ENCODE measurements at places on chromosomes 16 and 17.

DNA sequence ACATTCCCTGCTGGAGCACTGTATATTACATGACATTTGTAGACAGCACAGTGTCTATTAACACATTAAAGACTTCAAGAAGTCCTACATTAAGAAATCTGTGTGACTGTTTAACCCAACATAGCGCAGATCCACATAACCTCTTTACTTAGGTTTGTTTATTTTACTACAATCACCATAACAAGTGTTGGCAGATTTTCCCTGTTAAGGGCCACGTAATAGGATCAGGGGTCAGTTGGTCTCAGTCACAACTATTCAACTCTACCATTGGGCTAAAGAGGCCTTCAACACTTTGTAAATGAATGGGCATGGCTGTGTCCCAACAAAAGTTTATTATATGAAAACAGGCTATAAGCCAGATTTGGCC, 51.3 kb upstream of the ADORA2B start:
- DNase-seq = no peak

DNA sequence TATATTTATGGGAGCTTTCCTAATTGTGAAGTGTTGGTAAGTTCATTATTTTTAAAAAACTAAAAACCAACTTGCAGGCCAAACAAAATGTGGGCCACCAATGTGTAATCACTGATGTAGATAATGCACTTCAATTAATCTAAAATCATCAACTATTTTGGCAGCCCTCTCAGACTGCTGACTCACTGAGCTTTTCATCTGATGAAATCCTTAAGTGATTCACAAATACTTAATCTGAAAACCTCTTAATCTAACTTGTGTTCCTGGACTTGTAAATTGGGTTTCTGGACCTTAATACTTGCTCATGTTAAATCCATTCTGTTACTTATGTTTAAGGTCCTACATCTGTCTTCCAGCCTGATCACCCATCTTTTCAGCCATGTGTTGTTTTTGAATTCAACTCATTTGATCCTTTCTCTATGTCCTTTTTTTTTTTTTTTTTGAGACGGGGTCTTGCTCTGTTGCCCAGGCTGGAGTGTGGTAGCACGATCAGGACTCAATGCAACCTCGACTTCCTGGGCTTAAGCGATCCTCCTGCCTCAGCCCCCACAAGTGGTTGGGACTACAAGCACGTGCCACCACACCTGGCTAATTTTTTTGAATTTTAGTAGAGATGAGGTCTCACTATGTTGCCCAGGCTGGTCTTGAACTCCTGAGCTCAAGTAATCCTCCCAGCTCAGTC, 39.0 kb downstream of the PRKCB start:
- DNase-seq = no peak

- no peak for DNase-seq
Observed at GRCh38 chr16:46832757-46833459, 1.9 kb upstream of the C16orf87 start.

DNA sequence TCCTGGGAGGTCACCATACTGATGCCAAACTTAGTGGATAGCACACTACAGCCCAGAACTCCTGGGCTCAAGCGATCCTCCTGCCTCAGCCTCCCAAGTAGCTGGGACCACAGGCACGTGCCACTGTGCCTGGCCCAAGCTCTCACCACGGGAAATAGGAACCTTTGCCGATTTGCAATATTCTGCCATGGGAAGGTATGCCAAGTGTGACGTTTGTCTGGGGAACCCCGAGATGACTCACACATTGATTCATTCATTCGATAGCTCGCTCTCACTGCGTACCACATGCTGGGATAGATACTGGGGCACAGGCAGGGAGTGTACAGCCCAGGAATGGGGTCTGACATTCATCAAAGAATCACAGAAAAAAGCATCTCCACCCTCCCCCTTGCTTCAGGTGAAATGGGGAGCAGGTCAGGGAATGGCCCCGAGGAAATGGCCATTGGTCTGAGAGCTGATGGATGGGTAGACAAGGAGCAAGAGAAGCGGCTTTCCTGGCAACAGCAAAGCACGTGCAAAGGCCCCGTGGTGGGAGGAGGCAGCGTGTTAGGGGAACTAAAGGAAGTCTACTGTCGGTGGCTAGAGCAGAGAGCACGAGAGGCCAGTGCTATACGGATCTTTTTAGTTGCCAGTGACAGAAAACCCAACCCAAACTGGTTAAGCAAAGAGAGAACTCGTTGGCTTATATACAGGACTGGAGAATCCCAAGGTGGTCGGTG, 44.1 kb downstream of the DNAH17 start:
- DNase-seq = no peak

DNA sequence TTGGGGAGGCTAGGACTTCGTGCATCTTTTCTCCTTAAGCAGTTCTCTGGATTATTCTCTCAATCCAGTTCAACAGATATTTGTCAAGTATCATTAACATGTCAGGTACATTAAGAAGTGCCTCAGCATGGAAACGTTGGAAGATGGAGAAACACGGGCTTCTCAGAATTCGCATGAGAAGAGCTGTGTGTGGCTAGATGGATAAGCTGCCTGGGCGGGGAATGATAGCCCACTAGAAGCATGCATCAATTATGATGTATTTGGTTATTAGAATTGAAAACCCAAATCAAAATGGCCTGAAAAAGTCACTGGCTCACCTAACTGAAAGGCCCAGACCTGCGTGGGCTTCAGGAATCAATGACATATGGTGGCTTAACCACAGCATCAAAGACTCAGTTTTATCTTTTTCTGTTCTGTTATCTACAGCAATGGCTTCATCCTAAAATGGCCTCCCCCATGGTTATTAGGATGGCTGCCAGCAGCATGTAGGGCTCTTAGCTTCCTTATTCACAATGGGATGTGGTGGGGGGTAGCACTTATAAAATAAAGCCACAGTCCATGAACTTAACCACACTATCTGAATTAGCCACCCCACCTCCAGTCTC, 43.9 kb downstream of the MMD start:
- DNase-seq = no peak

- no peak for DNase-seq
Observed at GRCh38 chr16:23905027-23905426, 69.2 kb downstream of the PRKCB start.

- no peak for DNase-seq
Observed at GRCh38 chr17:29292992-29293889, 707 bp downstream of the NUFIP2 start.

DNA sequence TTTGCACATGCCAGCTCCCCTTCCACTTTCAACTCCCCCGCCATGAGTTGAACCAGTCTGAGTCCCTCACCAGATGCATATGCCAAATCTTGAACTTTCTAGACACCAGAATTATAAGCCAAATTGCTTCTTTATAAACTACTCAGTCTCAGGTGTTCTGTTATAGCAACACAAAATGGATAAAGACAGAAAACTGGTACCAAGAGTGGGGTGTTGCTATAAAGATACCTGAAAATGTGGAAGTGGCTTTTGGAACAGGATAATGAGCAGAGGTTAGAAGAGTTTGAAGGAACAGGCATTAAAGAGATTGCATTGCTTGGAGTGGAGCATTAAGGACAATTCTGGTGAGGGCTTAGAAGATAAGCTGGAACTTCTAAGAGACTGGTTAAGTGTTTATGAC, 17.2 kb upstream of the CACNG5 start:
- DNase-seq = no peak

- no peak for DNase-seq
Observed at GRCh38 chr16:48958681-48959080, 323.0 kb downstream of the CBLN1 start.

DNA sequence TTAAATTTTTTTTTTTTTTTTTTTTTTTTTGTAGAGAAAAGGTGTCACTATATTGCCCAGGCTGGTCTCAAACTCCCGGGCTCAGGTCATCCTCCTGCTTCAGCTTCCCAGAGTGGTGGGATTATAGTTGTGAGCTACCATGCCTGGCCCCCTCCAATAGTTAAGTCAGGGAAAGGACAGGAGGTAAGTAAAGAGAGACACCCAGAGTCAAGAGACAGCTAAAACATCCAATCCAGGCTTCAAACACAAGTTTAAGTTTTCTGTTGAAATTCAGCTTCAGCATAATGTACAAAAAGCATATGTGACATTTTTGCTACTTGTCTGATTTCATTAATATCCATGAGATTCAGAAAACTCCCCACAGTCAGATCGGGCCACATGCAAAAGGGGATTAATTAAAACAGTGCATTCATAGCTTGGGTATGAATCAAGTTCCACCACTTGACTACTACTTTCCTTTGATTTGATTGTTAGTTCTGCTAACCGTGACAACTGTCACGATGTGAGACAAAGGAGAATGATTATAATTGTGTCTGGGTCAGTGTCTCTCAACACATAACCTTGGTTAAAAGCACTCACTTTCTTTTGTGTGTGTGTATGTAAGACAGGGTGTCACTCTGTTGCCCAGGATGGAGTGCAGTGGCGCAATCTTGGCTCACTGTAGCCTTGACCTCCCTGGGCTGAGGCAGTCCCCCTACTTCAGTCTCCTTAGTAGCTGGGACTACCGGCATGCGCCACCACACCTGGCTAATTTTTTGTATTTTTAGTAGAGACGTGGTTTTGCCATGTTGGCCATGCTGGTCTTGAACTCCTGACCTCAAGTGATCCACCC, 184.9 kb downstream of the PARN start:
- no peak for DNase-seq

DNA sequence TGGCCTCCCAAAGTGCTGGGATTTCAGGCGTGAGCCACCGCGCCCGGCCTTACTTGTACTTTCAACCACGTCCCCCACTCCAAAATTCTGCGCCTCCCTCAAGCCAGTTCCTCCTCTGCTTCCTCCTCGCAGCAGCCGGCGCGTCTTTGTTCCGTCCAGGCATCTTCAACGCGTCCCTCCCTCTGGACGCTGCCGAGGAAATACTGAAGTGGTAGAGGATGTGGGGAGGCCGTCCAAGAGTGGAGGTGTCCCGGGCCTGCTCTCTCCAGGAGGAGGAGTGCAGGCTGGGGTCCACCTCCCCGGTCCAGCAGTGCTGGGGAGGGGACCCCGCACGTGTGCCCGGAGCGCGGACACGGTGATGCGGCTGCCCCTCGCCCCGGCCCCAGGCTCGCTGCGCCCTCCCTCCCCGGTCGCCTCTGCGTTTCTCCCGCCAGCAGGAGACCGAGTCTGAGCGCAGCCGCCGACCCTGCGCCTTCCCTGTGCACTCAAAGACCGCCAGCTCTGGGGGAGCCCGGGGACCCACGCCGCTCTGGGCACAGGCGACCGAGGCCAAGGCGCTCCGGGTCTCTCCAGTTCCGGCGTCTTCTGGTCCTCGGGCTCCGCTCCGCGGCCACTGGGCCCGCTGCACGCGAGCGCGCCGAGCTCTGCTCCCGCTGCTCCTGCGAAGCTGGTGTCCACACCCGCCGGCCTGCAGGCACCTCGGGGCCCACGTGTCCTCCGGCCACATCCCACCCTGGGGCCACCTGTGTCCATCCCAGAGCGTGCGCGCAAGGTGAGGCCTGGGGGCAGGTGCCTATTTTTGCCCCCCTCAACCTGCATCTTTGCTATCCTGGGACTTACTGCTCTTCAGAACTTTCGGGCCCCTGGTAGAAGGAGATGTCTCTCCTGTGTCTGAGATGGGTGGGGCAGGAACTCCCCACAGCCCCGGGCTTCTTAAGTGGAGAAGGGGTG, 31.7 kb downstream of the OSBPL7 start:
- peak; percentile 39 for DNase-seq

DNA sequence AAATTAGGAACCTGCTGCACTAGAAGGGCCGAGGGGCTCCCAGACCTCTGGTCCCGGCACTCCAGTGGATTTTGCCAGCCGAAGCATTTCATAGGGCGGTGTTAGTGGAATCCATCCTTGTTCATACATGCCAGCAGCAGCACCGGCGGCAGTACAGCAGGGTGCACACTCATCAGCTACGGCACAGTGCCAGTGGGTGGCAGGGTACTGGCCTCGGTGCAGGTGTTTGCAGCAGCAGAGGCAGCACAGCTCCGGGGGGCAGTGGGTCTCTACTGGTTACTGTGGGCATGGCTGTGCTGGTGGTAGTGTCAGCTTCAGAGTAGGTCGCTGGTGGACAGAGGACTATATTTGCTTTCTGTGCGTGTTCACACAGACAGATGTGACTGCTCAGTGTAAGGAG, 985.7 kb downstream of the CDH8 start:
- no peak for DNase-seq

- no peak for DNase-seq
Observed at GRCh38 chr16:15752717-15753488, 102.9 kb downstream of the NDE1 start.

DNA sequence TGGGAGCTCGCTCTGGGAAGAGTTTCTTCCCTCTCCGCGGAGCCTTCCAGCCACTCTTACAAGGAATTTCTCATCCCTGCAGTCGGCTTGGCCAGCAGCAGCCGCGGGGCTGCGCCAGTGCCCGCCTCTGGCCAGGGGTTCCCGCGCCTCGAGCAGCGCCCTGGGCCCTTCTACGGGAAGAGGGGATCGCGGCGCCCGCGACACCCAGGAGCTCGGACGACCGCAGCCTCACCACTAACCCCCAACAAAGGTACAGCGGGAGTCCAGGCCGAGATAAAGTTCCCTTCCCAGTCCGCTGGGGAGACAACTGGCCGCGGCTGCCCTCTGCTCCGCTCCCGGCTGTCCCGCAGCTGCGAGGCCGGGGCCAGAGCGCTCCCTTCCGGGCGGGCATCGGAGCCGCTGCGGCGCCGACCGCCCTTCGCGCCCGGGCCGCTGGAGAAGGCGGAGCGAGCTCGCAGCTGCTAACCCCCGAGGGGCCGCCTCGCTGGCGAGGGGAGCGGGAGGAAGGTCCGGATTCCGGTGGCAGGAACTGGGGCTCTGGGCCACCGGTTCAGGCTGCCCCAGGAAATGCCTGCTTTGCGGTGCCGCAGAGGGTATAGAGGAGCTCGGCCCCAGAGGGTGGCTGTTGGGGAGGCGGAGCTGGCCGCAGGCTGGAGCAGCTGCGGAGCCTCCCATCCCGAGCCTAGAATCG, 3.6 kb upstream of the HS3ST3B1 start:
- no peak for DNase-seq

DNA sequence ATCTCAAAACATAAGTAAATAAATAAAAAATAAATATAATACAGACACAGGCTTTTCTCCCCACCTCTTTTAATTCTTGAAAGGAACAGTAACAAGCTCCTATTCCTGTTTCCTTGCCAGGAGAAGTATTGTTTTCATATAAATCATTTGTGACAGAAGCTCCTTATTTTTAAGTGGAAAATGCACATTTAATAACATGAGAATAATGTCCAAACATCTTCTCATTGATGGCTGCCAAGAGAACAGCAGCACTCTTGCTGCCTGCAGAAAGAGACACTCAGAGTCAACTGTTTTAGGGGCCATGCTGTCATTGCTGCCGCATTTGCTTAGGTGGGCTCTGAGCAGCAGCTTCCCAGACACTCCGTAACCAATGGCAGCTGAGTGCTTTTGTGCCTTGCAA, 580.1 kb downstream of the WWOX start:
- DNase-seq = no peak

DNA sequence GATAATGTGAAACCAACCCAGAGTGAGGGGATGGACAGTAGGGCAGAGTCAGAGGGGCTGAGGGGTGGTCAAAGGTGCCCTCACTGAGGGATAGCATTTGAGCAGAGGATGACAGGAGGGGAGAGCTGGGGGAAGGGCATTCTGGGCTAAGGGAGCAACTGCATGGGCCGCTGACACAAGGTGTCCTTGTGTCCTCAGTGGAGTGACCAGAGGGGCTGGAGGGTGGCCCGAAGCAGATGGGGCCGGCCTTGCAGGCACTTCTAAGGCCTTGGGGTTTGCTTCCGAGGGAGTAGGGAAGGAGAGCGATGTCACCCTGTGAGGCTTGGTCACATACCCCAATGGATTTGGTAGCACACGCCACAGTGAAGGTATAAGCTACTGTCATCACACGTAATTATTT, 10.0 kb downstream of the NUBP1 start:
- DNase-seq = no peak

- no peak for DNase-seq
Observed at GRCh38 chr16:58847902-58848661, 114.0 kb upstream of the GOT2 start.

All from NCI-H446 (cell line).